Astrocyte of the spinal cord (primary cell): ENCODE measurements at places on chromosomes 12 and 14.

DNA sequence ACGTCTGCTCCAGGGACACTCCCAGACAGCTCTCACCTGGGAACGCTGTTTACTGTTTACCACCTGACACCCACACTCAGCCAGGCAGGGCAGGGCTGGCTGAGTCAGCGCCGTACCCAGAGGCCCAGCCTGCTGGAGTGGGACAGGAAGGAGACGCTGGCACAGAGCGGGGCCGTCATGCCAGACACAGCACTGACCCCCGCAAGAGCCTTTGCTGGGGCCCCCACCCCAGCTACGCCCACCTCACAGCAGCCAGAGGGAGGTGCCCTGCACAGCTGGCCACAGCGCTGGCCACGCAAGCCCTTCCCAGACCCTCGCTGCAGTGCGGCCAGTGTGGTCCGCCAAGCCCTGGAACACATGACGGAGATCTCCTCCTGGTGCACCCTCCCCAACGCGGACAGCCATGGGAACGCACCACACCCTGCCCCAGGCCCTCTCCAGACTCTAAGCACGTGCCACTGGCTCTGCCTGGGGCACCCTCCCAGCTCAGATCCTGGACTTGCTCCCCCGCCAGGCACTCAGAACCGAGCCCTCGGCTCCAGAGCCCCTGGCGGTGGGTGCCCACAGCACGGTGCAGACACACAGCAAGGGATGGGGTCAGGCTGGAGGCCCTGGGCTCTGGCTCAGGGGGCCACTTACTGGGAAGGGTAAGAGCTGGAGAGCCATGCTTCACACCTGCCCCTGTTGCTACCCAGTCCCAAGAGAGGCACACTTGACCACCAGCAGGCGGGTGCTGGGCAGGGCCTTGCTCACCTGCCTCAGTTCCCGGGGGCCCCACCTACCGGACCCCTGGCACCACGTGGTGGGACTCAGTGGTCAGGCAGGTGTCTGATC lies 5.7 kb downstream of the AHNAK2 start:
- DNase-seq: peak; percentile 36

- DNase-seq: no peak
Observed at GRCh38 chr14:20494935-20495766, 10.2 kb upstream of the RNASE10 start.

DNA sequence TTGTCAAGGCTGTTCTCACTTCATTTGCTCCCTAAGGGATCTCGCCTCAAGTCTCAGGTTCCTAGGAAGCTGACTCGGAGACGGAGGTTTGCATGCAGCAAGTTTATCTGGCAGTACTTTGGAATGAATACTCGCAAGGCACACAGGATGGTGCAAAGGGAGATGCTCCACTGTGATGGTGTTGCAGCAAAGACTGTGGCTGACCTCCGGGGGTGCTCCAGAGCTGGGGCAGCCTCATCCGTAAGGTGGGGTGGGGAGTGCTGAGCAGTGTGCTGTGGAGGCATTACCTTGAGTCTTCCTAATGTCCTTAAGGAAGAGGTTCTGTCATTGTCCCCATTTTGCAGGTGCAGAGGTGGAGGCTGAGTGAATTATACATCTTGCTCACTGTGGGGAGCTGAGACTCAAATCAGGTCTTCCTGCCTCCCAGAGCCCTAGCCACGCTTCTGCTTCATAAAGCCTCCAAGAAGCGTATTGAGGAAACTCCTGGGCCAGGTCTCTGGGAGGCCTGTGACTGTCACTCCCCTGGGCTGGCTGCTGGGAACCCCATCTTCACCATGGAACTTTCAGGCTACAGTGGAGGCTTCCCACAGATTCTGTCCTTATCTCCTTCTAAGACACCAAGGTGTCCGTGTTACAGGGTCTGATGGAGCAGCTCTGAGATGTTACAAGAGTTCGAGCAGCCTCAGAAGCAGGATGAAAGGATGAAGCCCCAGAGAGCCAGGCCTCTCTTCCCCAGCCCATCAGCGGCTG lies 39.5 kb downstream of the GALNT16 start:
- no peak for DNase-seq

DNA sequence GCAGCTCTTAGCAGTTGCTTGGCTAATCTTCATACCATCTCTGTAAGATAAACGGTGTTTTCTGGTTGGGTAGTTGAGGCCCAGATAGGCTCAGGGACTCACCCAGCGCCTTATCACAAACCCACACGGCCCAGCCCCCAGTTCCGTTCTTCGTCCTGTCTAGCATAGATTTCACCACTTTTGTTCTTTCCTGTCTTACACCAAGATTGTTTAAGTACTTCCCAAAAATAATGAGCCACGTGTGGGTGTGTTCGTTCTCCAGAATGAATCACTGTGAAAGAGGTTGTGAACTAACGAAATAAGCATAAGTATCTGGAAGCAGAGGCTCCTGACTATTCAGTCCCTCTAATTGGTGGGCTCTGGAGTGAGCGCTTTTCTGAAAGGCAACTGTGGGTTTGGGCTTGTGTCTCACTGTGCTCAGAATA lies 21.4 kb downstream of the ACVR1B start:
- DNase-seq: peak; percentile 50

DNA sequence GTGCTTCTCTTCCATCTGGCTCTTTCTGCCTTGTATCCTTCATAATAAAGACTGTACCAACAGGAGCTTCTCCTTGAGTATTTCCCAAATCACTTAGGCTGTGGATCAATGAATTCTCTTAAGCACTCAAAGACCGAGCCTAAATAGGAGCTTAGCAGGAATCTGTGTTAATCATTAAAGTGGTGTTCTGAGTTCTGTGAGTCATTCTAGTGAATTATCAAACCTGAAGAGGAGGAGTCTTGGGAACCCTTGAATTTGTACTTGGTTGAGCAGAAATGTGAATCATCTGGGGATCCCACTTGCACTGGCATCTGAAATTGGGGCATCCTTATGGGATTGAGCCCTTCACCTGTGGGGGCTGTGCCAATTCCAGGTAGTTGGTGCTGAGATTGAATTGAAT lies 946.2 kb downstream of the BCL11B start:
- no peak for DNase-seq

DNA sequence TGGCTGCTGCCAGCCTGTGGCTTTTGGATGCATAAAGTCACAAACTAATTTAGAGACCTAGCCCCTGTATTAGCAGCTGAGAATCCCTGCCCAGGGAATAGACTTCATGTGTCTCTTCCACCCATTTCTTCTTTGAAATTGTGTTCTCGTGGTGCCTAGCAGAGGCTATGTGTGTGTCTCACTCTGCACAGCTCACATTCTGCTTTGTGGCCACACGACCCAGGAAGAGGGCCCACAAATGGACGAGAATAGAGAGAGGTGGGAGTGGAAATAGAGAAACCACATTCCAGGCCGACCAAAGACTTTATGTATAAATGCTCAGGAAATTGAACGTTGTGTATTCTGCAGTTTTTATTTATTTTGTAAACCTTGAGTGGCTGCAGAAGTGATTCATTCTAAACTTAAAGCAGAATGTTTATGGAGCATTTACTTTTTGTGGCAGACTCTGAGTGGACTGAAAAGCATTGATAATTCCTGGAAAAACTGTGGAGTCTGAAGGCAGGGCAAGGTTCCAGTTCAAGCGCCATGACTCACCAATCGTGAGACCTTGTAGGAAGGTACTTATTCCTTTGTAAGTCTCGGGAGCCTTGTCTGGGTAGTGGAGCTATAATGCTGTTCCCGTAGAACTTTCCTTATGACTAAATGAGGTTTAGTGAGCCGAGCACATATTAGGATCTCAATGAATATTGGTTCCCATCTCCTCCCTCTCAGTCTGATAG lies 9.1 kb downstream of the B4GALNT3 start:
- no peak for DNase-seq

GRCh38 chr12:39003541-39004155 lies 98.3 kb upstream of the CPNE8 start:
- peak; percentile 7 for DNase-seq

DNA sequence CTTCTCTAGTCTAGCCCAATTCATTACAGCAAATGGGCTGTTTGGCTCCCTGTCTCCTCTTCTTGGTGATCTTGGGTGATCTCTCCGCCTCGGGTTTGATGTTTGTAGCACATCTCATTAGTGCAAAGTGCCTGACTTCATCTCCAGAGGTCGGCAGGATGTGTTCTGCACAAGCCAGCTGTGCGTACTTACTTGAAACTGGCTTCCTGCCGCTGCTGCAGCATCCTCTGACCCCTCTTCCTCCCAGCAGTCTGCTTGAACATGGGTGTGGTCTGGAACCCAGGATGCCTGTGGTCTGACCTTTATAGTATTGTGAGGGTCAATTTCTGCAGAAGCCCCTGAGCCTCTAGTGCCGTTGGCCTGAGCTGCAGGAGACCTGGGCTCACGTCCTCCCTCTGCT lies 99.2 kb downstream of the BEGAIN start:
- DNase-seq: peak; percentile 38

DNA sequence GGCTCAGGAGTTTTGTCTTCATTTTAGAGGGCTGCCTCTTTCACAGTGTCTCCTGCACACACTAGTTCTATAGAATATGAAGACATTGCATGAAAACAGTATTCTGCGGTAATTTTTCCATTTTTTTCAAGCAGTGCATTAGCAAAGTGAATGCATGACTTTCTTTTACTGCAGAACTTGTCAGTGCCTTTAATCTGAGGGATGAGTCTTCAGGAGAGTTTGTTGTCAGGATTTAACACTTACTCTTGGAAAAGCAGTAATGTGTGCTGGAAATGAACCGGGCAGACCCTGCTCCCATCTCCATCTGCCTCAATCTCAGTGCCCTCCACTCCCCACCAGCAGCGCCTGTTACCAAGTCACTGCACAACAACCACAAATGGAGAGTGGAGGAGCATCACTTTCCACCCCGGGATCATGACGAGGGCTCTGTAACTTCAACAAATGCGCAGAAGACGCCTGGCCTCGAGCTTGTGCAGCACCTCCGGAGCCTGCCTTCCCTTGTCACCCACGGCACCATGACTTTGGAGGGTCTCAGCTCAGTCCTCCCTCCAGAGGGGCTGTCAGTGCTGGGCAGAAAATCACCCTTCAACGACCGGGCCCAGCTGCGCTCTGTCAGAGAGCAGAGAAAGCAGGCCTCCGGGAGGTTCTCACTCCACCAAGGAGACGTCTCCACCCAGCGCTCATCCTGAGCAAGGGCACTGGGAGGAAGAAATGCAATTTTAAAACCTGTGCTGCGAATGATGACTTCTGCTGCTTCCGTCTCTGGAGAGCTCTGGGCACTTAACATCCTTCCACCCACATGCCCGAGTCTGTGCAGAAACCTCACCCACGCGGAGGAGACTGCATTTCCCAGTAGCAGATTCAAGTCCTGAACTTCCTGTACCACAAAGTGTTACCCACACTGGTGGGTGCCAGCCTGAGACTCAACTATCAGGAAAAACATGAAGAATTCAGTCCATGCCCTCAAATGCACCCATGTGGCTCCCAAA lies 255.7 kb downstream of the ADGRD1 start:
- no peak for DNase-seq

DNA sequence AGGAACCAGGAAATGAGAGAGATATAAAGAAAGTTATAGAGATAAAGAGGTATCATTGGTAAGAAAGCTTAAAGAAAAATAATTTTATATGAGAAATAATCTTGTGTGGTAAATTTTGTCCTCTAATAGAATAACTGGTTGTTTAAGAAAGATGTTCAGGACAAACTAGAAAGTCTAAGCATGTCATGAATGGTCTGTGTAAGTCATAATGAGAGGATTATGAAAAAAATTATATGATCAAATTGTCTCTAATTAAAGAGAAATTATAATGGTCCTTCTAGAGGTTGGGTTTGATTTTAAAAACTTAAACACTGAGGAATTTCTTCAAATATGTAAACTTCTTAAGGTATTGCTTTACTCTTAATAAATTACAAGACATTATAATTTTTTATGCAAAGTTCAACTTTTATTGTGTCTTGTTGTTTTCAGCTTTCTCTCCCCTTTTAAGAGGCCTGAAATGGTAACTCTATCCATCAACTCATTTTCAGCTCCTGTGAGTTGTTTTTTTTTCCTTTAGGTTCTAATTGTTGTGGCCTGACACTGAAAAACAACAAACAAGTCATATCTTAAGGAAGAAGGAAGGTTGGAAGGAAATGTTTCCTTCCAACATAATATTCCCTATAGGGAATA lies 88.2 kb upstream of the CNOT2 start:
- peak; percentile 27 for DNase-seq

GRCh38 chr12:108133482-108133881 lies 4.4 kb downstream of the WSCD2 start:
- no peak for DNase-seq

DNA sequence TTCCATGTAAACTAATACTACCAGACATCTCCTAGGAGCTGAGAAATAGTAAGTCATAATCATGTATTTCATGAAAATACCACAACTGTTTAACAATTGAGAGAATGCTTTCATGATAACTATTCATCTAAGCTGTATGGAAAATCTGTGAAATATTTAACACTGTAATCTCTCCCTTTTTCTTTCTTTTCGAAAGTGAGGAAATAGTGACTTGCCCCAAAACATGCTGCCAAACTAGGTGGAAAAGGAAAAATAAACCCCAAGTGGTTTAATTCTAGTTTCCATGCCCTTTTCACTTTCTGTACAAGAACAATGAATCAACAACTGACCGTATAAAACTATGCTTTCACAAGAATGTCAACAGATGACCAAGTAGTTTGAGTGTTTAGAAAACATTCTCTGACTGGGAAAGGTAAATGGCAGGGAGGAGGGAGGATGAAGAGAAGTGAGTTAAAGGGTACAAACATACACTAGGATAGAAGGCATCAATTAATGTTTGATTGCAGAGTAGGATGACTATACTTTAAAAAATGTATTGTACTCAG lies 147.5 kb upstream of the AVPR1A start:
- DNase-seq: no peak

DNA sequence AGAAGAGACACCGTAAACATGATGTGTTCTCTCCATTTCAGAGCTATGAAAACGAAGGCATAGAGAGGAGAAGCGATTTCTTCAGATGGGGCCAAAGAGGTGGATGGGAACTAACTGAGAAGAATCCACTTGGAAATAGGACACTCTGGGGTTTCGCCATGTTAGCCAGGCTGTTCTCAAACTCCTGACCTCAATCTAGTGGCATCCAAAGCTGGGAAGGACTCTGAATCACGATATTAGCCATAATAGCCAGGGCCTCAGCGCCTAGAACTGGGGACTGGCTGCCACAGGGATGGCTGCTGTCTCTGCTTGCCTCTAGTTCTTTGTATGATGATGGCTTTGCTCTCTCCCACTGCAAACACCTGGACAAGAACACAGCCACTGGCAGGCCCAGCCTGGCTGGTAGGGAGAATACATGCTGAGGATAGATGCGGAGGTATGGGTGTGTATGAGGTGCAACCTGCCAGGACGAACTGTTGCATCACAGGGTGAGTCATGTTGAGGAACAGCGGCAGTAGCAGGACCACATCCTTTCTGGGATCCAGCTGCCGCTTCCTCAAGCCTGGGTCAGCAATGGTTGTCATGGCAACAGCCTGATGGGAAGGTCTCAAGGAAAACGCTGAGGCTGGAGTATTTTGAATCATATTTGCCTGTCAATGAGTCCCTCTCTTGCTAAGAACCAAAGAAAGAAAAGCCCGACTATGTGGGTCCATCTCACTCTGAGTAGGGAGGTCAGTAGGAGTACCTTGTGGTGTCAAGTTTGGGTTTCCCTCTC lies 31.1 kb downstream of the CCDC177 start:
- DNase-seq: peak; percentile 89

DNA sequence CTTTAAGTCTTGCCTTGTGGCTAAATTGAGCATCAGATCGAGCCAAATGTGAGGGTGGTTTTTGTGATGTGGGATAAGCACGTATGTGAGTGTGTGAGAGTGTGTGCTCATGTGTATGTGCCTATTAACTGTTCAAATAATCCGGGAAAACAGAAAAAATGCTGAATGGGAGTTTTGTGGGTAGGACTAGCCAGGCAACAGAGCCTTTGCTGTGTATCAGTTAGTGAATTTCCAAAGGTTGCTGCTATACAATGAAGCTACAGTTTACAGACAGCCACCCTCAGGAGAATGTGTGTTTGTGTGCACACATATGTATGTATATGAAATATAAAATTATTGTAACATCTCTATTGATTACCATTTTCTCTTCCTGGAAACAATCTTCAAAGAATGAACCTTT lies 154.0 kb downstream of the SOX5 start:
- no peak for DNase-seq
